ENCODE measurements at places on chromosomes 4 and X.

DNA sequence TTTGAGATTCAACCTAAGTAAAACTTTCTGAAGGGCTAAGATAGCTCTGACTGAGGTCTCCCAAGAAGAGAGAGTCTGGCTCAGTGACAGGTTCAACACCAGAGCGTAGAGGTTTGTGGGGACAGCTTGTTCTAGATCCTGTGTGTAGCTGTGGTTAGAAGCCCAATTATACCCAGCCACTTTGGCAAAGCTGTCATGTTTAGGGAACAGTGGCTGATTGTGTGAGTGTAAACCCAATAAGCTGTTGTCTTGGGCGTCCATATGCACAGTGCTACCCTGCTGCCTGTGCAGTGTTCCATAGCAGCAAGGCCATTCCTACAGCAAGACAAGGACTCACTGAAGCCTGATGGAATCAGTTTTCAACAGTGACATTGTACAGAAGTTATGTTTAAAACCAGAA, 11.2 kb upstream of the SCRG1 start:
- DNase-seq: no peak

DNA sequence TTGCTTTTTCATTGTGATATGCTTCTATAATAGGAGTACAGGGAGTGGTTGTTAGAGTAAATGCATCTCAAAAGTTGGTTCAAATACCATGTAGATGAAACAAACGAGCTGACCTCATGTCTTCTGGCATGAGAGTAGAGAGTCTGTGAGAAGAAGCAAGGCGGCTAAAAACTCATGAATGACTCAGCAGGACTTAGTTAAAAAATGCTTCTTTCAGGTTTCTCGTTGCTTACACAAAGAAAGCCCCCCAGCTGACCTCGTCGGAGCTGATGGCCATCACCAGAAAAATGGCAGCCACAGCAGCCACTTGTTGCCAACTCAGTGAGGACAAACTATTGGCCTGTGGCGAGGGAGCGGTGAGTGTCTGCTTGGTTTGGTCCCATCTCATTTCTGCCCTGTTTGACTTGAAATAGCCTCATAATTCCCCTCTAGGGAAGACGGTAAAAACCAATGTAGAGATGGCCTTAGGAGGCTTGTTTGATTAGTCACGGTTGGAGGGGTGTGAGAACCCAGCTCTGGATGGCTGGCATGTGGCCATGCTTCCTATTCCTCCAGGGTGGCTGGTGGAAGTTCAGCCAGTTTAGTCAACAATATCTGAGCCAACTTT, 14.5 kb downstream of the AFP start:
- DNase-seq: no peak

- DNase-seq: no peak
These were observed 295.4 kb downstream of the BCOR start for GRCh38 chrX:39802354-39802753.

DNA sequence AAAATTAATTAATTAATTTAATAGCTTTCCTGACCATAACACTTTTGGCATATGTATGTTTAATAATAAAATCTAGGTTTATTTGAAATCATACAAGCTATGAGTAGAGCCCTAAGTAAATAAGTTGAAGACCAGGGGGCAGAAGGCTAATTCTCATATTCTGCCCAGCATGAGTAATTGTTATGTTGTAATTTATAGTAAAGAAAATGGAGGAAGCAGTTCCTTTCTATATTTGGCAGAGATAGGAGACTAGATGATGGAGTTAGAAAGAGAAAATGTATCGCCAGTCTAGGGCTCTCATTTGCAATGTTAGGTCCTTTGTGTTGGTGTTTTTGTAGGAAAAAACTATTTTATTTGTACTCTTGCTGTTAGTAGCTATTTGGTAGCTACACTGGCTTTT, 89.1 kb downstream of the FNIP2 start:
- DNase-seq: no peak

DNA sequence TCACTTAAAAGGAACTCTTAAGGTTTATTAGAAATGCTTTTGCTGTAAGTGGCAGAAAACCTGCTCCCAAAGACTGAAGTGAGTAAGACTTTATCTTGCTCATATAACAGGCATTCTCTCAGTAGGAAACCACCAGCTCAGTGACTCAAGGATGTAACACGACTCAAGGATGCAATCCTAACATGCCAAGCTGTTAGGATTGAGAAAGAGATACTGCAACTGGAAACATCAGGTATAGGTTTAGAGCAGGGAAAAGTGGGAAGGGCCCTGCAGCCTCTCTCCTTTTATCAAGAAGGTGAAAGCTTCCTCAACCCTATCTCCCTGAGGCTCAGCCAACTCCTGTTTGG, 11.9 kb upstream of the SLC9A7 start:
- no peak for DNase-seq

DNA sequence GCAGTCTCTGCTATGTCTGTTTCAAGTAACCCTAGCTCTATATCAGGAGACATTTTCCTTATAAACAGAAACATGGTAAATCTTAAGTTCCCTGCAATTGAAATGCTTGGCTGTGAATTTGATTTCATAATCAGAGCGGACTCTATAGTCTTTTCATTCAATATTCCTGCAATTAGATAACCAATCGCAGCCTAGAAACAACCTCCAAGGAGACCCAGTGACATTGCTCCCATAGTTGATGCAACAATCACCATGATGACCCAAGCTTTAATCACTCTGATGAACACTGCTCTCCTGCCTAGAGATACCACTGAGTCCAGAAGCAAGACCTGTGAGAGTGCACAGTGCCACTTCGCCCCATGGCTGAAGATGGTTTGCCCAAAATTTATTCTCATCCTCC, at the start of gene CABS1:
Gene CABS1, plus strand, starts transcription at position 301 of the 400 bp plus-strand sequence. Its CDS starts 59 bp downstream, at position 360.
- no peak for DNase-seq

GRCh38 chr4:162849937-162850336, 316.8 kb downstream of the NAF1 start:
- DNase-seq: no peak

DNA sequence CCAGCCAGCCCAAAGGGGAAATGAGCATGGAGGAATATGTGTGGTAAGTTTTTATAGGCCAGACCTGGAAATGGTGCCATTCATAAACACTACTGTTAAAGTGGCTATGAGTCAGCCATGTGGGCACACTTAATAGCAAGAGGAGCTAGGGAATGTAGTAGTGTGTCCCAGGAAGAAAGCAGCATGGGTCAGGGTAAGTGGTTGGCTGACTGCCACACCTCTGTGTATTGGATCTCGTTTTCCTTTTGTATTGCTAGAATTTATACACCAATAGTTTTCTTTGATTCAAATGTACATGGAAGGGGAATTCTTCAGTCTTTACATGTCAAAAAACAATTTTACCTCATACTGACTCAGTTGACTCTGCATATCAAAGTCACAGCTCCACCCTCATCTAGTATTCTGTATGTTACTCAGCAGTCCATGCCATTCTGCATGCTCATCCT, 22.9 kb upstream of the SGMS2 start:
- DNase-seq: no peak

- no peak for DNase-seq
These were observed 47.8 kb upstream of the CAMK2D start for GRCh38 chr4:113809311-113809710.

DNA sequence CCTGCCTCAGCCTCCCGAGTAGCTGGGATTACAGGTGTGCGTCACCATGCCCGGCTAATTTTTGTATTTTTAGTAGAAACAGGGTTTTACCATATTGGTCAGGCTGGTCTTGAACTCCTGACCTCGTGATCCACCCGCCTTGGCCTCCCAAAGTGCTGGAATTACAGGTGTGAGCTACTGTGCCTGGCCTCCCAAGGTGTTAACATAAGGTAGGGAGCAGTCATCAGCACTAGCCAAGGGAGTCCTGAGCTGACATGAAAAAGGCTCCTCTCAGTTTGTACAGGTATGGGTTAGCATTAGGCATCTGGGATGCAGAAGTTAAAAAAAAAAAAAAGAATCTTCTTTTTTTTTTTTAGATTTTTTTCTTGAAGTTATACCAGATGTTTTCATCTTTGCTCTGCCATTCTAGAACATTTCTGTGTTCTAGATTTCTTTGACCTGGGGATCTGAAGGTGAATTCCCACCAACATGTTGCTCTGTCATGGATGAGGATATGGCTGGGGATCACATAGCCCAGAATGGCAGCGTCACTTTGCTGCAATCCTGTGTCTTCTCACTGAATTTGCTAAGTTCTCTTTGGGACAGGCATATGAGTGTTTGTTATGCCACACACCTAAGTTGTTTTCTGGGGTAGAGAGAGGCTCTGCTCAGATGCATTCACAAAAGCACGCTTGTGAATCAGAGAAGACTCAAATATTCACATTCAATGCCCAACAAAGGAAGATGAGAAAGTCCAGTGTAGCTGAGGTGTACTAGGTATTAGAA, 24.4 kb upstream of the PLA2G12A start:
- no peak for DNase-seq

Data from type B pancreatic cell (in vitro differentiated cells).